ENCODE measurements at places on chromosomes 5 and 9.

- no peak for DNase-seq
Observed at GRCh38 chr5:57468481-57469163, 14.0 kb downstream of the ACTBL2 start.

- DNase-seq, result no peak
Observed at GRCh38 chr5:9861666-9862256, 231.6 kb upstream of the TAS2R1 start.

GRCh38 chr5:124059200-124059599 is 547.2 kb downstream of the CSNK1G3 start:
- no peak for DNase-seq

DNA sequence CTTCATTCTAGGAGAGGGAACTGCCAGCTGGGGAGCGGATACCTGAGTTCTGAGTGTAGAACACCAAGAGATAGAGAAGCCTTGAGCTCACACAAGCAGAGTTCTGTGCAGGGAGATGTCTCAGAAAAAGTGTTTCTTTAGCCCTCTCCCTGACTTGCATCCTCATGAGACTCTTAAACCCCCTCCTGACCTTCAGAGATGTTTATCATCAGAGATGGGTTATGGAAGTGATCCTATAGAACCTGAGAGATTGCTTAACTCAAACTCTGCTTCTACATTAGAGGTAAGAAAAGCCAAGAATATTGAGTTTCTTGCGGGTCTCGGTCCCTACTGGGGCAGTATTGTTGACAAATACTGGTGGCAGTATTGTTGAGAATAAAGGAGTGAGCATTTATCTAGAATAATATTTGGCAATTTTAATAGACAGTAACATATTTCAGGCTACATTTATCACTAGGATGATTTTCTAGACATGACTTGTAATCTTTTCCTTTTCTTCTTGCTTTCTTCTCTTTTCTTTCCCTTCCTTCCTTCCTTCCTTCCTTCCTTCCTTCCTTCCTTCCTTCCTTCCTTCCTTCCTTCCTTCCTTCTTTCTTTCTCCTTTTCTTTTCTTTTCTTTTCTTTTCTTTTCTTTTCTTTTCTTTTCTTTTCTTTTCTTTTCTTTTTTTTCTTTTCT is at the start of gene IZUMO3:
TSS of gene IZUMO3 (minus strand) at position 51 of the 676 bp plus-strand sequence. CDS start 248 bp downstream, outside the sequence.
- no peak for DNase-seq

GRCh38 chr9:81598811-81599210 is 90.5 kb downstream of the TLE1 start:
- DNase-seq, result no peak

GRCh38 chr5:50365426-50366251 is 75.4 kb downstream of the EMB start:
- no peak for DNase-seq

DNA sequence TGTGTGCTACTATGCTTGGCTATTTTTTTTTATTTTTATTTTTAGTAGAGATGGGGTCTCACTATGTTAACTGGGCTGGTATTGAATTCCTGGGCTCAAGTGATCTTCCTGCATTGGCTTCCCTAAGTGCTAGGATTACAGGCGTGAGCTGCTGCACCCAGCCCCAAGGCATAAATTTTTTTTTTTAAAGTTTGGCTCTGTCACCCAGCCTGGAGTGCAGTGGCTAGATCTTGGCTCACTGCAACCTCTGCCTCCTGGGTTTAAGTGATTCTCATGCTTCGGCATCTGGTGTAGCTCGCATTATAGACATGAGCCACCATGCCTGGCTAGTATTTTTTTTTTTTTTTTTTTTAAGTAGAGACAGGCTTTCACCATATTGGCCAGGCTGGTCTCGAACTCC is 70.3 kb downstream of the RAB24 start:
- no peak for DNase-seq

DNA sequence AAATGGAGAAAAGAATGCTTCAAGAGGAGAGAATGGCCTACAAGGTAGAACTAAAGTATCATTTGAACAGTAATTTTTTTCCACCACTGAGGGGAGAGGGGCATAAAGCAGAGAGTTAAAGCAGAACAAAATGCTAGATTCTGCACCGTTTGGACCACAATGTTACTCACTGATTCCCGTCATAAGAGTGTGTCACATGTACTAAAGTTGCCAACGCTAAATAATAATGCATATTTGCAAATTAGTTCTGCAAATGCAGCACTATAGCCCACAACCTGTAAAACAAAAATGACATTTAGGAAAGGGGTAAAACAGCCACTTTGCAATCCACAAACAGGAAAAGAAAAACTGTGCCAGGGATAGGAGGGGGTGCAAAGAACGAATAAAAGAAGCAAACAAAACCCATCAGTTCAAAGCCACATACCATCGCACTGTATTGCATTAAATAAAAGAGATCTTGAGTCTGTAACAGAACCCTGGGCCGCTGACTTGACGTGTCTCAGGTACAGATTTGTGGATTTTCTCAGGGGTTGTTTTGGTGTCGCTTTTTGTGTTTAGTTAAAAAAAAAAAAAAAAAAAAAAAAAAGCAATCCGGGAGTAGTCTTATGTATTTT is 7.7 kb upstream of the NFIB start:
- no peak for DNase-seq

DNA sequence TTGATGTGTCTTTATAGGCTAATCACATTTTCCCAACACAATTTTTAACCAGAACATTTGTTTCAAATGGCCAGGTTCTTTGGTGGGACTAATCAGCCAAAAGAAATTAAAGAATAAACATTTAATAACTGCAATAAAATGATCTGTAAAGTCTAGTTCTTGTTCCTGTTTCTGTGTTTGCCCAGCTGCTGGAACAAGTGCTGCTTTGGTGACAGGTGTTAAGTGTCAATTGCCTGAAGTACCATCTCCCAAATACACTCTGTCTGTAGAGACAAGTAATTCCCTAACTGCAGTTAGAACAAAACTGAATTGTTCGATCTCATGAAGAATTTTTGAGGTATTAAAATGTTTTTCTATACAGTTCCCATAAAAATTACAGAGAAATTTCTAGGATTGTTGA is 402.3 kb upstream of the CHD1 start:
- DNase-seq, result peak; percentile 3

Measured in NCI-H2081 treated with DMSO at 0.1 percent for 48 hours (cell line).